Gastrocnemius medialis (tissue), 4 donors: ENCODE measurements at places on chromosomes 16 and 17. TPM values are rescaled to one million over a fixed set of nuclear protein-coding genes. Genes with fewer than 3 reads are reported as not detected.

The PRR35 gene
- total RNA-seq = not detected

The MPP3 gene
- 0.26 TPM for total RNA-seq

The GRAPL gene
- 1.2 TPM for total RNA-seq

The DNAH9 gene
- not detected for total RNA-seq

The CD300E gene
- not detected for total RNA-seq

The SDK2 gene
- total RNA-seq = 0.31 TPM

The ATAD5 gene
- total RNA-seq = 0.39 TPM

The CPNE7 gene
- total RNA-seq = not detected

The ZSCAN32 gene
- total RNA-seq = 4.0 TPM

The ADAP2 gene
- total RNA-seq = 1.2 TPM

The SOST gene
- total RNA-seq = not detected

The MYCBPAP gene
- total RNA-seq = not detected

The SOCS7 gene
- 19.9 TPM for total RNA-seq

The PYCARD gene
- 1.3 TPM for total RNA-seq

The CD300LG gene
- 18.6 TPM for total RNA-seq

The CES5A gene
- total RNA-seq = not detected

The HSD11B2 gene
- total RNA-seq = 4.1 TPM

The CDK3 gene
- total RNA-seq = 1.2 TPM

The PRKCB gene
- 0.51 TPM for total RNA-seq

The NPIPA2 gene
- not detected for total RNA-seq

The PYY gene
- total RNA-seq = not detected

The OR4D2 gene
- total RNA-seq = not detected

The SLC38A8 gene
- total RNA-seq = not detected

The DPEP2 gene
- total RNA-seq = not detected

The NOL3 gene
- 199 TPM for total RNA-seq

The MT4 gene
- total RNA-seq = not detected

The TEN1 gene
- 9.2 TPM for total RNA-seq

The MPP2 gene
- total RNA-seq = not detected

The SEZ6 gene
- not detected for total RNA-seq

The RUNDC3A gene
- not detected for total RNA-seq

The TEX14 gene
- not detected for total RNA-seq

The KRTAP2-3 gene
- not detected for total RNA-seq

The CAPN15 gene
- total RNA-seq = 31.9 TPM

The CDC42EP4 gene
- total RNA-seq = 54.6 TPM

The PLEKHG4 gene
- 3.7 TPM for total RNA-seq

The CCL11 gene
- not detected for total RNA-seq

The MYH13 gene
- not detected for total RNA-seq

The HOXB9 gene
- not detected for total RNA-seq

The SLC16A6 gene
- 6.4 TPM for total RNA-seq

The PTGES3L gene
- total RNA-seq = 29.1 TPM

The SHPK gene
- total RNA-seq = 4.3 TPM

The ELMO3 gene
- total RNA-seq = 0.17 TPM

The TMEM235 gene
- not detected for total RNA-seq

The DRC3 gene
- 0.25 TPM for total RNA-seq

The PDE6G gene
- not detected for total RNA-seq

The ZNF385C gene
- not detected for total RNA-seq

The ZPBP2 gene
- not detected for total RNA-seq

The CRYM gene
- not detected for total RNA-seq

The EMP2 gene
- total RNA-seq = 7.9 TPM

The AANAT gene
- not detected for total RNA-seq

The USP43 gene
- not detected for total RNA-seq

The PDXDC1 gene
- 51.3 TPM for total RNA-seq

The TBC1D16 gene
- total RNA-seq = 7.8 TPM

The CA7 gene
- not detected for total RNA-seq
